ENCODE measurements at places on chromosomes 12 and 14.

GRCh38 chr12:107684990-107685359, 624 bp upstream of the PWP1 start:
- DNase-seq = no peak

GRCh38 chr12:5988659-5989116, 43.6 kb upstream of the ANO2 start:
- peak; percentile 57 for DNase-seq

DNA sequence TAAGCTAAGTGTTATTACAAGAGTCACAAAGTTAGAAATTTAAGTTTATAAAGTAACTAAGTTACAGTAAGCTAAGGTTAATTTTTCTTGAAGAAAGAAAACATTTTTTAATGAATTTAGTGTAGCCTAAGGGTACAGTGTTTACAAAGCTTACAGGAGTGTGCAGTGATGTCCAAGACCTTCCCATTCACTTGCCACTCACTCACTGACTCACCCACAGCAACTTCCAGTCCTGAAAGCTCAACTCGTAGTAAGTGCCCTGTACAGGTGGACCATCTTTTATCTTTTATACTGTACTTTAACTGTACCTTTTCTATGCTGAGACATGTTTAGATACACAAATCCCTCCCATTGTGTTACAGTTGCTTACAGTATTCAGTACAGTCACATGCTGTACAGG, 60.9 kb upstream of the TMEM263 start:
- no peak for DNase-seq

- no peak for DNase-seq
Observed at GRCh38 chr12:12070674-12071656, at the start of gene BCL2L14. Gene BCL2L14 (plus strand): TSS chr12:12070939. CDS start chr12:12079306, 8,367 bp downstream.

DNA sequence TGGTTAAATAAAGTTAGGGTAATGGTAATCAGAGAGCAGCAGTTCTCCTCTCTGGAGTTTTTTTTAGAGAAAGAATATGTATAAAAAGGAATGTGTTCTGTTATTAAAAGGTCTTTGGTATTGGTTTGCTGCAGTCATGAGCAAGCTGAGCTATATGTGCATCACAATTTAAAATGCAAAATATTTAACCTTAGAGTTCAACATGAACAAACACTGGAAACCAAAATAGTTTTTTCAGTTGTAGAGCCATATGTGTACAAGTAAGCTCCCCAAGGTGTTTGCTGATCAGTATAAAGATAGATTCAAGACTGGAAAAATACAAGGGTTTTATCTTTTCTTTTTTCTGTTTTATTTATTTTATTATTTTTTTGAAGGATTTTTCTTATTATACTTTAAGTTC, 245.0 kb downstream of the NUBPL start:
- DNase-seq = no peak

GRCh38 chr12:107356266-107356936, 263.1 kb upstream of the CRY1 start:
- DNase-seq = no peak

GRCh38 chr12:66964629-66965028, 285.8 kb upstream of the GRIP1 start:
- no peak for DNase-seq

GRCh38 chr12:64004641-64005040, 160.1 kb downstream of the SRGAP1 start:
- no peak for DNase-seq

- no peak for DNase-seq
Observed at GRCh38 chr12:42180990-42181596, 36.4 kb upstream of the GXYLT1 start.

- DNase-seq = no peak
Observed at GRCh38 chr12:76920172-76921099, 41.6 kb upstream of the CSRP2 start.

- no peak for DNase-seq
Observed at GRCh38 chr12:1474041-1474573, 120.3 kb downstream of the FBXL14 start.

DNA sequence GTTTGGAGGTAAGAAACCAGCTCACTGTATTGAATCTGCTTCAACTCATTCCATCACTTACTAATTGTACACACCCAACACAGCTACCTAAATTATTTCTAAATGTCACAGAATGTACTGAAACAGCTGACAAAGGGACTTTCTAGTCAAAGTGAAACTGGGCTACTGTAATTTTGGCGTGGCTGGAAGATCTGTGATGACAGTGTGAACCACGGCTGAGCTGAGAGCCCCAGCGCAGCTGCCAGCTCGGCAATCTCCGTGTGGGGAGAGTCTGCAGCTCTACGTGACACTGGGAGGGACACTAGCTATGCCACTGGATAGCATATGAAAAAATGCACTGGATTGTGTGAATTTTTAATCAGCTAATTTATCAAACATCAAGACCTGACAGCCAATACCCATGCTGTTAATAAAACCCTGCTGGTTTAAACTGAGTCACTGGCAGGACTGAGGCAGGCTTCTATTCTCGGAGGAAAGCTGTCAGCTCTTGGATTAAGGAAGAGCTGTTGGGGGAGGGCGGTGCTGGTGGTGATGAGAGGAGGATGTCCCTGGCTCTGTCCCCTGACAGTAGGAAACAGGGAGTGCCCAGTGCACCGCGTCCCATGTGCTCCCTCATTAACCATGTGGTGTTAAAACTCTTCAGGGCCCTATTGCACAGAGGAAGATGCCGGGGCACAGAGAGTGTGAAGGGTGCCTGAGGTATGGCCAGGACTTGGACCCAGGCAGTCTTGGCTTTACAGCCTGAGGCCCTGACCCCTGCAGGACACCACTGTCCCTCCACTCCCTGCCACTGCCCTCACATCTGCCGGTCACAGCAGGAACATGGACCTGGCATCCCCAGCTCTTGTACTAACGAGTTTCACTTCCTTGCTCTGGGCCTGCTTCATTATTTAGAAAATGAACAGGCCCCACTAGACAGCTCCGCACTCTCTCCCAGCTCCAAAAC, 13.3 kb downstream of the SLC15A4 start:
- DNase-seq = no peak

- no peak for DNase-seq
Observed at GRCh38 chr14:22231018-22231417, 358.0 kb downstream of the DAD1 start.

GRCh38 chr12:55702861-55703260, 4.8 kb downstream of the ITGA7 start:
- DNase-seq = no peak

- no peak for DNase-seq
Observed at GRCh38 chr14:90345239-90345557, 13.5 kb upstream of the NRDE2 start.
